ENCODE measurements at places on chromosomes 3 and 15.

DNA sequence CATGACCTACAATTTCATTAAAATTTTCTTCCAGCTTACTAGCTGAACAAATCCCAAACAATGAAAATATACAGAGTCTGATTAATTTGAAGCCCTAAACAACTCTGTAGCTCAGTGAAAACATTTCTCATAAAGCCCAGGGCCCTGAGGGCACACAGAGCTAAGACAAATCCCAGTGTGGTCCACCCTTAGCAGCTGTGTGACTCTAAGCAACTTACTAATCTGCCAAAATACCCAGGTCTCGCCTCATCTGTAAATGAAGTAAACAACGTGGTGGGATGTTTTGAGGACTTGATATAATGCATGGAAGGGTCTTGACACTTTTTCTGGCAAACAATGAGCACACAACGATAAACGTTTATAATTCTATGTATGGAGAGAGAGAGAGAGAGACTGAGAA is 158.4 kb downstream of the FHIT start:
- DNase-seq = no peak

DNA sequence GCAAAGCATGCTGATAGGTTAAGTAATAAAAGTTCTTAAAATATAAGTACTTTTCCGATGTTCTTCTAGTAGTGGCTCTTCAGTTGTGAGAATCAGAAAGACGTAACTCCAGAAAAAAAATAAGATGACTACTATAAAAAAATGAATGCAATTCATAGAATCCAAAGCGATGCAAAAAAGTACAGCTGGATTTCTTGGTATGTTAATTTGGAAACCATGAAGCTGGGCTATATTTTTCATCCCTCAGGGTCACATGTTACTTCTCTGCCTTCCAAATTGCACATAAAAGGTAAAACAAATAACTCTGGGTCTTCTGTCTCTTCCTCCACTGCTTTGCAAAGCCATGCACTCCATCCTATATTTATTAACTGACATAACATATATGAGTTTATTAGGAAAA is 843.9 kb upstream of the DPPA4 start:
- no peak for DNase-seq

DNA sequence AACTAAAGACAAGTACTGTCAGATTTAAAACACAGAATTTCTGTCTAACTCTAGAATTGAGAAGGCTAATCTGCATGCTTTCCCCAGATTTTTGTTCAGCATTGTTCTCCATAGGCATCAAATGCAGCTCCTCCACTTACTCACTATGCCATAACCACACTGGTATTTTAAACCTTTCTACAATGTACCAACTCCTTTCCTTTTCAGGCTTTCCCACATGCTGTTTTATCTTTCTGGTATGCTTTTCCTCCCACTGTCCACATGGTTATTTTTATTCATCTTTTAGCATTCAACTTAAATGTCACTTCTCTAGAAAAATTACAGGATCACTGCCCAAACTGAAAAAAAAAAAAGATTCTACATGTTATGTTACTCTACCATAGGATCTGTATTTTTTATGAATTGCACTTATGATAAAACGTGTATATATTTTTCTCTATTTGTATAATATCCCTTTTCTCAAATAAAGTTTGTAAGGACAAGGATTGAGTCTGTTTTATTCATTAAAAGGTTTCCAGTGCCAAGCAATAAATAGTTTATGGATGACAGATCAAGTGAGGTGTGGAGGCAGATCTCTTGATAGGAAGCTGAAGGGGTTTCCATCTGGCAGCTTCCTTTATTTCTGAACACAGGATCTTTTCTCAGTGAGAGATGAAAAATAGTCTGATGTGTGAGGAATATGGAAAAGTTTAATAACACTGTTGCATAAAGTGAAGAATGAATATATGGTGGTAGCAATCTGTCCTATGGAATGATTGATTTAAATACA is 1064.5 kb downstream of the ZPLD1 start:
- no peak for DNase-seq

GRCh38 chr3:56919137-56919796 is 117.5 kb upstream of the ARHGEF3 start:
- DNase-seq = no peak

GRCh38 chr3:185366913-185367312 is 4.0 kb downstream of the MAP3K13 start:
- no peak for DNase-seq
